Smooth muscle cell of the pulmonary artery (primary cell): ENCODE measurements at places on chromosomes 3 and 15. TPM values are rescaled to one million over a fixed set of nuclear protein-coding genes. Genes with fewer than 3 reads are reported as not detected.

HDC gene
- total RNA-seq: not detected in 2 replicates

TNNC1 gene
- total RNA-seq: 0.23 and 2.6 TPM in 2 replicates

SEMA3G gene
- 0.03 and 0.13 TPM in 2 replicates for total RNA-seq

CCDC54 gene
- not detected in 2 replicates for total RNA-seq

CXCR6 gene
- not detected in 2 replicates for total RNA-seq

CLDN18 gene
- not detected in 2 replicates for total RNA-seq

SERP1 gene
- 131 and 171 TPM in 2 replicates for total RNA-seq

GABRB3 gene
- 0.66 and 1.3 TPM in 2 replicates for total RNA-seq

FBN1 gene
- 2,453 and 2,749 TPM in 2 replicates for total RNA-seq

ZNF502 gene
- 3.8 and 3.9 TPM in 2 replicates for total RNA-seq

PSTPIP1 gene
- 0.98 and 4.4 TPM in 2 replicates for total RNA-seq

IQCF5 gene
- total RNA-seq: not detected in 2 replicates

C15orf62 gene
- 0.07 TPM in 1 of 2 replicates, not detected in the other for total RNA-seq

BMF gene
- 2.0 and 3.8 TPM in 2 replicates for total RNA-seq

MYNN gene
- total RNA-seq: 16.7 and 20.1 TPM in 2 replicates

PTH1R gene
- total RNA-seq: 0.20 and 2.1 TPM in 2 replicates

MUC20 gene
- total RNA-seq: 0.20 and 0.50 TPM in 2 replicates

BTD gene
- total RNA-seq: 38.2 and 42.4 TPM in 2 replicates

SERPINI2 gene
- total RNA-seq: not detected in 2 replicates

C3orf20 gene
- under 0.01 and 0.07 TPM in 2 replicates for total RNA-seq

DNAH12 gene
- 0.13 TPM in 2 replicates for total RNA-seq

TMEM44 gene
- 25.3 and 33.5 TPM in 2 replicates for total RNA-seq

SCAANT1 gene
- not detected in 2 replicates for total RNA-seq

TBCCD1 gene
- 14.0 and 15.2 TPM in 2 replicates for total RNA-seq

PLAAT1 gene
- total RNA-seq: not detected in 2 replicates

NPAP1 gene
- not detected in 2 replicates for total RNA-seq

SI gene
- total RNA-seq: not detected in 2 replicates

TKT gene
- 467 and 693 TPM in 2 replicates for total RNA-seq

EXD1 gene
- not detected in 2 replicates for total RNA-seq

SERPINI1 gene
- total RNA-seq: 4.3 and 7.6 TPM in 2 replicates

PLCB2 gene
- total RNA-seq: 0.07 and 0.43 TPM in 2 replicates

ALPK3 gene
- 4.3 and 26.4 TPM in 2 replicates for total RNA-seq

PLSCR2 gene
- 0.26 TPM in 1 of 2 replicates, not detected in the other for total RNA-seq

SLC25A20 gene
- total RNA-seq: 15.4 and 15.5 TPM in 2 replicates

TM4SF18 gene
- total RNA-seq: 0.07 and 0.72 TPM in 2 replicates

GOLGA8Q gene
- total RNA-seq: 1.1 and 1.9 TPM in 2 replicates

QRICH1 gene
- total RNA-seq: 47.9 and 58.1 TPM in 2 replicates

KLHDC8B gene
- 26.8 and 31.7 TPM in 2 replicates for total RNA-seq

IRAK2 gene
- total RNA-seq: 5.9 and 22.7 TPM in 2 replicates

CCR8 gene
- not detected in 2 replicates for total RNA-seq

FGF12 gene
- 0.03 and 0.07 TPM in 2 replicates for total RNA-seq

DPPA2 gene
- not detected in 2 replicates for total RNA-seq

C3orf22 gene
- total RNA-seq: not detected in 2 replicates

ZBED2 gene
- total RNA-seq: 0.07 TPM in 1 of 2 replicates, not detected in the other

NTRK3 gene
- 1.4 and 1.5 TPM in 2 replicates for total RNA-seq
